ENCODE measurements at places on chromosomes 7 and 10.
A peak's percentile ranks its signal among the peaks of the same experiment; 100 is the strongest.

DNA sequence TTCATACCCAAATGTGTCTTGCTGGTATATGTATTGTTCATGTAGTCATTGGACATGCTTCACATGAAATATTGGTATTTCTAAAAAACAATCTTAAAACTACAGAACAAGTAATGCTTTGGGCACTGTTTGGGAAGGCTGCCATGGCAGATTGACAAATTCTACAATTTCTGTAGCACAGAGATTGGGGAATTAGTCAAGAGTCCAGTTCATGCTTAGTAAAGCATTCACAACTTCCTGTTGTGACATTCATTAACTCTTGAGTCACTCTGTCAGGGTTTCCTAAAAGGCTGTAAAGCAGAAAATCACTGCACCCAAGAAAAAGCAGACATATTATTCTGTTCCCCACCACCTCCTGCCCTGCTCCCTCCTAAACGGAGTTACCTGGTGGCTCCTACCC, 398.9 kb downstream of the PHTF2 start:
- DNase-seq: peak; percentile 48

GRCh38 chr10:30974773-30975415, 56.8 kb downstream of the ZNF438 start:
- no peak for DNase-seq

GRCh38 chr10:125144693-125145623, 15.4 kb downstream of the CTBP2 start:
- peak; percentile 74 for DNase-seq

GRCh38 chr7:150849204-150849775, 3.0 kb upstream of the AOC1 start:
- no peak for DNase-seq

DNA sequence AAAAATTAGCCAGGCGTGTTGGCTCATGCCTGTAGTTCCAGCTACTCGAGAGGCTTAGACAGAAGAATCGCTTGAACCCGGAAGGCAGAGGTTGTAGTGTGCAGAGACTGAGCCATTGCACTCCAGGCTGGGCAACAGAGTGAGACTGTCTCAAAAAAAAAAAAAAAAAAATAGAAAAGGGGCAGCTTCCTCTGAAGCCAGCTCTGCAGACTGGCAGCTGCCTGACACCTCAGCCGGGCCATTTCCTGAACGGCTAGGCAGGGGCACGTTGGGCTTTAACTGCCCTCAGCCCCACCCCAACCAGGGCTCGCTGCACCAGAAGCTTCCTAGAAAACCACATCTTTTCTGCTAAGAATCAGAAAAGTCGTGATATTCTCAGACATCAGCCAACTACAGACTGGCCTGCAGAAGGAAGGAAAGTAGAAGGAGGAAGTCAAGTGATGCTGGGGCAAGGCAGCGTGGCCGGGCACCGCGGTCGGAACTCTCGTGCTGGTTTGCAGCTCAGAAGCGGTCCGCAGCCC, 38.0 kb downstream of the PRKAG2 start:
- DNase-seq: no peak

DNA sequence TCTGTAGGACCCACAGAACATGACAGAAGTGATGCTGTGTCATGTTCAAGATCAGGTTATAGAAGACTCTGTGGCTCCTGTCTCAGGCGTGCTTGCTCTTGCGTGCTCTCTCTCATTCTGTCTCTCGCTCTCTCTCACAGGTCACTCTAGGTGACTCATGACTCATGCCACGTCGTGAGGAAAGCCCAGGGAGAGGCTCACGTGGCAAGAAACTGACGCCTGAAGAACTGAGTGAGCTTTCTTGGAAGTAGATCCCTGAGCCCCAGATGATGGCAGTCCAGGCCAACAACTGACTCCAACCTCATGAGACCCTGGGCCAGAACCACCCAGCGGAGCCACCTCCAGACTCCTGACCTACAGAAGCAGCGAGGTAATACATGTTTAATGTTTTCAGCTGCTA, 103.3 kb downstream of the DNMBP start:
- DNase-seq: peak; percentile 92

DNA sequence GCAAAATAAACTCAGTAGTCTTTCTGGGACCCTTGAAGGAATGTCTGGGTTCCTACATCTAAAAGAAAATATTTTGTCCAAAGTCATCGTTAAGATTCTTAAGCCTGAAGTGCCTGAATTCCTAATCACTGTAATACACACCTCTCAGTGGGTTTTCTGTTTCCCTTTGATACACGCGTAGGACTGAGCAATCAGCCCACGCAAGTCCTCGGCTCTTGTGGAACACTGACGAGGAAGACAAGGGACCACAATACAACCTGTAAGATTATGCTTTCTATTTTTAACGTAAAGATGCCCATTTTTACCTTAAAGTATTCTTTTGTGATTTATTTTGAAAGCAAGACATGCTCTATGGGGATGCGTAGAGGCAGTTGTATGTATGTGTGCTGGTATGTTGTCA, 472.8 kb upstream of the CELF2 start:
- DNase-seq: no peak

GRCh38 chr7:21370283-21370982, 57.5 kb upstream of the SP4 start:
- no peak for DNase-seq

- peak; percentile 16 for DNase-seq
These were observed 634 bp upstream of the HDAC9 start for GRCh38 chr7:18494821-18495408.

DNA sequence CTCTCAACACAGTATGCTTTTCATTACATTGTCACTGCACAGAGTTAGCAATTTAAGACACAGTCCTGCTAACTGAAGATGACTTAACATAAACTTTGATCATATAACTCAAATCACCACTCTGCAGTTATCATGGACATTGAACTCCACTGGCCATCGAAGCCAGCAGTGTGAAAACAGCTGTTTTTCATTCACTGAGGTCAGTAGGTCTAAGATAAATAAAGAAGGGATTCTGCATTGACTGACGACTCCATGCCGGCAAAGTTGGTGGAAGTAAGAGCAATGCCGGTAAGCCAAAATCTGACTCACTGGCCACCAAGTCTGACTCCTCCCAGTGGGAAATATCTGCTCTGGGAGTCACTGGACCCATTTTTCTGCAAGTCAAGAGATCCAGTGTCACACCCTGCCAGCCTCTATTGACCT, 449.9 kb upstream of the ANKRD30A start:
- peak; percentile 24 for DNase-seq

DNA sequence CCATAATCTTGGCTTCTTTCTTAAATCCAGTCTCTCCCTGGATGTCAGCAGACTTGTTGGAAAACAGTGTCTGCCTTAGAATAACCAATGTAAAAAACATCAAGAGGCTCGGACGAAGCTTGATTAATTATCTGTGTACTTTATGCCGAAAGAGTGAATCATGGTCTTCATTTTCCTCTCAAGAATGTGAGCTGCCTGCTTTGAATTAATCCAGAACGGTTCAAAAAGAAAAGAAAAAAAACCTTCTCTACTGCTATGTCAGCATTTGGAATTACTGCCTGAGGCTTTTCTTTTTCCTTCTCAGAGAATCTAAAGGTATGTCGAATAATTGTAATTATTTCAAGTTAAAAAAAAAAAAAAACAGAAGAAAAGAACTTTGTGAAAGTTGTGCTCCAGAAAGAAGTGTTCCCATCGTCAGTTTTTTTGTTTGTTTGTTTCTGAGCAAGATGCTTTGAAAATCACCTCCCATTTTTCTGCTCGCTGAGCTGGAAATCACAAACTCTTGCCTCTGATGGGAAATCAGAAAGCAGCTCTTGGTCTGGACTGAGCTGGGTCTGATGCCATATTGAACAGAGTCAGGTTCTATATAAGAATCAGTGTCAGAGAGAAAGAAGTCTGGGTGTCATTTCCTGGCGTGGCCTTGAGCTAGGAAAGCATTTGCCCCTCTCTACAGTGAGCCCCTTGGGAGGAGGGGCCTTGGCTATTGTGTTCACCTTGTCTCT, 20.2 kb downstream of the PLPP4 start:
- DNase-seq: peak; percentile 61

DNA sequence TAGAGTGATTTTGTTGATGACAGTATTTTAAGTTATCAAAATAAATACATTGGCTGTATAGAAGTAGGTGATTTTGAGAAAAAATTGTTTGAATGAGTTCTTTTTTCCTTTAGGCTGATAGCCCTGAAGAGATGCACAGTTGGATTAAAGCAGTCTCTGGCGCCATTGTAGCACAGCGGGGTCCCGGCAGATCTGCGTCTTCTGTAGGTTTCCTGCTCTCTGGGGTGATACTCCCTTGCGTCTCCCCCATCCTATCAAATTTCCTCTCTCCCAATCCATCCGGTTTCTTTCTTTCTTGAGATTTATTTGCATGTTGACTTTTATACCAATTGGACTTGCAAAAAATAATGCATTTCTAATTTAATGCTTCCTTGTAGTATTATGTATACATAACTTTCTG, 27.6 kb upstream of the ARMS2 start:
- no peak for DNase-seq

- DNase-seq: peak; percentile 77
These were observed 58.5 kb downstream of the LGI1 start for GRCh38 chr10:93816123-93816747.
